Esophagus mucosa (tissue), 1 donor: ENCODE measurements at places on chromosomes 6 and 20. TPM values are rescaled to one million over a fixed set of nuclear protein-coding genes. Genes with fewer than 3 reads are reported as not detected.

PRND gene
- total RNA-seq = not detected

C20orf202 gene
- total RNA-seq = 0.24 TPM

NRSN2 gene
- 7.1 TPM for total RNA-seq

STK4 gene
- 15.8 TPM for total RNA-seq

VNN1 gene
- 0.12 TPM for total RNA-seq

DNAJC5 gene
- total RNA-seq = 64.8 TPM

GABRR2 gene
- total RNA-seq = not detected

KIF25 gene
- total RNA-seq = not detected

GNAS gene
- total RNA-seq = 361 TPM

CASS4 gene
- 0.28 TPM for total RNA-seq

TRPC4AP gene
- 29.8 TPM for total RNA-seq

BHLHE23 gene
- total RNA-seq = not detected

RSPO3 gene
- total RNA-seq = 1.4 TPM

EFHC1 gene
- 10.8 TPM for total RNA-seq

METTL24 gene
- total RNA-seq = not detected

GLP1R gene
- total RNA-seq = 0.08 TPM

GRIK2 gene
- 0.44 TPM for total RNA-seq

PI16 gene
- total RNA-seq = 0.20 TPM

FGD2 gene
- total RNA-seq = 9.8 TPM

KCNG1 gene
- total RNA-seq = 9.9 TPM

OPRL1 gene
- total RNA-seq = 0.12 TPM

FOXC1 gene
- 6.5 TPM for total RNA-seq

RIPPLY2 gene
- total RNA-seq = not detected

NMBR gene
- total RNA-seq = not detected

TP53TG5 gene
- 0.36 TPM for total RNA-seq

PTK6 gene
- total RNA-seq = 92.7 TPM

SYNDIG1 gene
- 0.08 TPM for total RNA-seq

C20orf141 gene
- total RNA-seq = not detected

HTR1E gene
- not detected for total RNA-seq

ZSCAN23 gene
- 0.72 TPM for total RNA-seq

GJA1 gene
- total RNA-seq = 116 TPM

PERP gene
- total RNA-seq = 675 TPM

SLC16A10 gene
- 0.24 TPM for total RNA-seq

ARMC12 gene
- total RNA-seq = not detected

TRIM15 gene
- not detected for total RNA-seq

NFATC2 gene
- 0.76 TPM for total RNA-seq
